ENCODE measurements at places on chromosomes 16 and 17.

GRCh38 chr16:5158494-5158893 is 60.9 kb upstream of the EEF2KMT start:
- no peak for DNase-seq

GRCh38 chr17:16351831-16352230 is 1.4 kb downstream of the CENPV start:
- DNase-seq: no peak

GRCh38 chr17:41683441-41684007 is 5.2 kb upstream of the EIF1 start:
- DNase-seq: no peak

- DNase-seq: no peak
Measured at GRCh38 chr17:29469276-29469675, 79.1 kb downstream of the TAOK1 start.

- DNase-seq: no peak
Measured at GRCh38 chr16:73878611-73879010, 418.0 kb upstream of the PSMD7 start.

- no peak for DNase-seq
Measured at GRCh38 chr17:72733619-72734282, 358.7 kb downstream of the SLC39A11 start.

- DNase-seq: peak; percentile 54
Measured at GRCh38 chr16:11640987-11641817, 27.1 kb upstream of the SNN start.

GRCh38 chr17:78883533-78884131 is 19.4 kb downstream of the CEP295NL start:
- peak; percentile 82 for DNase-seq

DNA sequence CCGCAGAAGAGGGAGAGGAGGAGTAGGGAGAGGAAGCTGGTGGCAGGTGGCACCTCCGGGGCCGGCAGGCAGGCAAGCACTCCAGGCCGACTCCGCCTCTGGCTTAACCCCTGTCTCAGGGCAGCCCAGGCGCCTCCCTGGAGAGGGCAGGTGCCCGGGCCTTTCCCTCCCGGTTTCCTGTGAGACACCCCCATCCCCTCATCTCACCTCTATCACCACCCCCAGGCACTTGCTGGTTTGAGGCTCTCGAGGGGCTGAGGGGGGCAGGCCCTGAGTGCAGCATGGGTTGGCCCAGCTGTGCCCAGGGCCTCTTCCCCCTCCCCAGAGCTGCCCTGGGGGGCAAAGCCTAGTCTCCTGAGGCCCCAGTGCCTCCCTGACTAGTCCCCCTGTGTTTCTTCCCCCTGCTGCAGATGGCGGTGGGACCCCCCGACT is 6.0 kb downstream of the DOC2A start:
- DNase-seq: no peak

DNA sequence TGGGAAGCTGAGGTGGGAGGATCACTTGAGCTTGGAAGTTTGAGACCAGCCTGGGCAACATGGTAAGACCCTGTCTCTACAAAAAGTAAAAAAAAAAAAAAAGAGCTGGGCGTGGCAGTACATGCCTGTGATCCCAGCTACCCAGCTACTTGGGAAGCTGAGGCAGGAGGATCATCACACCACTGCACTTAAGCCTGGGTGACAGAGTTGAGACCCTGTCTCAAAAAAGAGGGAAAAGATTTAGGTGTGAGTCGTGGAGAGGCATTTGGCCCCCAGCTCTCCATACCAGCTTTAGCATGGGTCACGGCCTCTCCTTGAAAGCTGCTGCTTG is 19.1 kb downstream of the ST6GALNAC2 start:
- DNase-seq: no peak

GRCh38 chr17:68777243-68777855 is 176.2 kb upstream of the FAM20A start:
- DNase-seq: no peak

GRCh38 chr17:75791254-75791653 is 6.6 kb downstream of the UNK start:
- DNase-seq: no peak

- DNase-seq: no peak
Measured at GRCh38 chr17:47120521-47121095, 68.5 kb downstream of the CDC27 start.

DNA sequence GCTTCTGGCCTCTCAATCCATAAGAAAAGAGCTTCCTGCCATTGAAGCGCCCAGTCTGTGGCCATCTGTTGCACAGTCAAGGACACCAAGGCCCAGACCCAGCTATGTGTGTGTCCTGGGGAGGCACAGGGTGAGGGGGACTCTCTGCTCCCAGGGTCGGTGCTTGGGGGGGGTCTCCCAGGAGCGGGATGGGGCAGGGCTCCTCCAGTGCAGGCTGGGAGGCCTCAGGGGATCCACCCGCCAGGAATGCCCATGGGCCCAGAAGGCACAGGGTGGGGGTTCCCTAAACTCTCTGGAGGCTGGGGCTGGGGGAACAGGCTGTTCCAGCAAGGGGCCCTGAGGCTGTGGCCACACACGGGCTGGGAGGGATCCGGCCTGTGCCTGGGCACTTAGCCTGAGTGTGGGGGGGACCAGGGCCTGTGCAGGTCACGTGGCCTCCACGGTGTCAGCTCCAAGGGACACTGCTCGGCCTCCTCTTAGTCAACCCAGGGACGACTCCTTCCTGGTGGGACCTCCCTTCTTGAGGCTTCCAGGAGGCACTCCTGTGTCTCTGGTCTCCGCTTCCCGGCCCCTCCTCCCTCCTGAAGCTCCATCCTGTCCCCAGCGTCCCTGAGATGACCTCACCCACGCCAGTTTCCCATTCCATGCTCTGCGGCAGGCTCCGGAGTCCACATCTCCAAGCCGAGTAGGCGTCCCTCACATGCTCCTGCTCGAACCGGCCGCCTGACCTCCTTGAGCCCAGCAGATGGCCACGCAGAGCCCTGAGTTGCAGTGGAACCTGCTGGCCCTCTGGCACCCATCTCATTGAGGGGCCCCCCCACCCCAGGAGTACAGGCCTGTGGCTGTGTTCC is 23.1 kb upstream of the BAHCC1 start:
- DNase-seq: no peak

GRCh38 chr16:35689764-35690163 is 2230.4 kb downstream of the TP53TG3F start:
- DNase-seq: no peak

- DNase-seq: no peak
Measured at GRCh38 chr17:49850772-49851386, 3.0 kb upstream of the TAC4 start.

DNA sequence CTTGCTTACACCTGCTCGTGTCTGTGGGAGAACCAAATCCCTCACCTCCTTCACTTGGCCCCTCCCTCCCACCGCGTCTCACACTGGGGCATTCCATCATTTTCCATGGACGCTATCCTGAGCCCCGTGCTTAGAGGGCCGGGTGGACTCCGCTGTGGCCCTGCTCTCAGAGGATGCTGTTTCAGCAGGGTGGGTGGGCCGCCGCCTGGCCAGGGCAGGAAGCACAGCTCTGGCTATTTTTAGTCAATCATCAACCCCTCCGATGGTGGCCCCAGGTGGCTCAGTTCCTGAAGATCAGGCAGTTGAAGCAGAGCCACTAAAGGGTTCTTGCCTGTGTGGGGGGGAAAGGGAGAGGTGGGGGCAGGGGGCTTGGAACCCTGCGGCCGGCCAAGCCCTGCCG is 230.3 kb downstream of the ENGASE start:
- DNase-seq: no peak

DNA sequence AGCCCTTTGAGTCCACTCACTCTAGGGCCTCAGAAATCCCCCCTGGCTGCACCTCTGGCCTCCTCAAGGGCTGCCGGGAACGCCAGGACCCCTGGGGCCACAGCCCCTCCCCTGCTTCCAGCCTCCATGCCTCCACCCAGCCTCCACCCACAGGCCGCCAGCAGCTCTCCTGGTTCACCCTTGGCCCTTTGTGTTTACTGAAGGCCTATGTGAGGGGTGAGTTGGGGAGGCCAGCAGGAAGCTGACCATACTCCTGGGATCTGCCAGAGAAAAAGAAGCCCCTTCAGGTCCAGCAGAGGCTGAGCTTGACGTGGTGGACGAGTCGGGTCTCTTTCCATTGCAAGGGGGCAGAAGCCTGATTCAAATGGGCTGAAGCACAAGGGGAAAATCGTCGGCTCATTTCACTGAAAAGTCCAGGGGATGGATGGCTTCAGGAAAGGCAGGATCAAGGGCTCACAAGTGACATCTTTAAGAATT is 18.3 kb upstream of the ATP2A3 start:
- no peak for DNase-seq

- DNase-seq: no peak
Measured at GRCh38 chr17:17350491-17351355, 47.5 kb downstream of the NT5M start.

Data from breast epithelium (tissue), 4 donors.